Renal cortical epithelial cell (primary cell): ENCODE measurements at places on chromosomes 2 and 18.

DNA sequence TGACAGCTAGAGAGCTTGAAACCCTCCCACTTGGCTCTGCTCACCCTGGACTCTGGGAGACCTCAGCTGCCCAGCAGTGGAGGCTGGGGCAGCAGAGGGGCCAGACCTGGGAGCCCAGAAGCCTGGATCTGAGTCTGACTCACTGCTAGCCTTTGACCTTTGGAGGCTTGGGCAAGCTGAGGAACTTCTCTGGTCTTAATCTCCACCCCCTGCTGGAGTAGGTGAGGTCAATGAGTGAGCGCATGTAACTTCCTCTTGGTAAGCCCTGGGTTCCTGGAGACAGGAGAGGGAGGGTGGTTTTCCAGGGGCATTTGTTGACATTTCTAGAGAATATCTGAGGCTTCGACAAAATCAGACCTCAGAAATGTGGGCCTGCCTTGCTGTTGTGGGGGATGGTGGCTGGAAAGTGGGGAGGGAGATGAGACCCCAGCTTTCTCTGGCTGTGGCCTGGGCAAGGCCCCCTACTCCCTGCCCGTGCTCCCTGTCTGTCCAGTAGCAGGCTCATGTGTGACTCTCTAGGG, 73.0 kb upstream of the YWHAQ start:
- peak; percentile 99 for DNase-seq

DNA sequence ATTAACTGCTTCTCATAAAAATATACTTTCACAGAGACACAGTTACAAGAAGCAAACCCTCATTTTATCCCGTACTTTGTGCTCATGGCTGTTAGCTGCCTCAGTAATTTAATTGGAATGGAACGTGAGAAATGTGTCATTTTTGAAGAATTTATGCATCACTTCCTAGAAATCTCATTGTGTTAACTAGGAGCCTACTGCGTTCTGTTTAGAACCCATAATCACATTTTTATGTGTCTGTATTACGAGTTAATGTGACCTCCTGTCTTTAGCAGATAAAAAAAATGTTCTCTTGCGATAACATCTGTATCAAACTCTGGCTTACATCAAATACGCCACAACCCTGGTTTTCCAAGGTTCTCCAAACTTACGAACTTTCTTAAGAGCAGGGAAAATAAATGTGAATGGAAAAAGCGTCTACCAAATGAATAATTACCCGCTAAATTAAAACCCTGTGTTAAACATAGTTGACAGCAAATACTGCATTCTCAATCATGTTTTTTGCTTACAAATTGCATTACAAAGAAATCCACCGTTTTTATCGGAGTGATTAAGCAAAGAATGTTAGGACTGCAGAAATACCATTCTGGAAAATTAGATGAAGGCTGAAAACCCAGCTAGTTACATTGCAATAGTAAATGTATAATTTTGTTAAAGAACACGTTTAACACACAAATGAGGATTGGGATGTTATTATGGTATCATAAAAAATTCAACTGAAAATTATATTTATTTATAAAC, 12.1 kb upstream of the GBX2 start:
- peak; percentile 72 for DNase-seq

DNA sequence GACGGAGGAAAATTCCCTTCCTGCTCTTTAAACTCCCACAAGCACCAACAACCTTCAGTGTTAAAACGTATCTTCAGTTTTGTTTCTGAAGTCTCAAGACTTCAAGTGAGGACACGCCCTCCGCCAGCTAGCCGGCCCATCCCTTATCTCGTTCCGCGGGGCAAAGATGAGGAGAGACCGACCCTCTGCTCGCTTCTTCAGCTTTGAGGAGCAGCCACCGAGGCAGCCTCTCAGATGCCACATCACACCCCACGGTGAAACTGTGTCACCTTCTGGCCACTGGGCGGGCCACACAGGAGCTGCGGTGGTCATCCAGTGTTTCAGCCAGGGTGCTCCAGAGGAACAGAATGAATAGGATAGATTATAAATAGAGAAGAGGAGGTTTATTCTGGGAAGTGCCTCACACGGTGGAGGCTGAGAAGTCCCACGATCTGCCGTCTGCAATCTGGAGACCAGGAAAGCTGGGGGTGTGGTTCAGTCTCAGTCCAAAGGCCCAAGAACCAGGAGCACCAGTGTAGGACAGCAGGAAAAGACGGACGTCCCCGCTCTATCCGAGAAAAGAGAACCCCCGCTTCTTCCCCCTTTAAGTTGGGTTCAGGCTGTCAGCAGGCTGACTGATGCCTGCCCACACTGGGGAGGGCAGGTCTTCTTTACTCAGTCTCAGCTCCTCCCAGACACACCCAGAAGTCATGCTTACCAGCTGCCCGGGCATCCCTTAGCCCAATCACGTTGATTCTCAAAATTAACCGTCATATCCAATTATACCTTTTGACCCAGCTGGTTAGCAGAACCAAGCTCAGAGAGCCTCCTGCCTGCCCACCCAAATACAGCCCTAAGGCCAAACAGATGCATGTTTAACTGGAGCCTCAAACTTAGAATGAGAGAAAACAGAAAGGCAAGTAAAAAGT, 399.7 kb upstream of the ID2 start:
- no peak for DNase-seq

DNA sequence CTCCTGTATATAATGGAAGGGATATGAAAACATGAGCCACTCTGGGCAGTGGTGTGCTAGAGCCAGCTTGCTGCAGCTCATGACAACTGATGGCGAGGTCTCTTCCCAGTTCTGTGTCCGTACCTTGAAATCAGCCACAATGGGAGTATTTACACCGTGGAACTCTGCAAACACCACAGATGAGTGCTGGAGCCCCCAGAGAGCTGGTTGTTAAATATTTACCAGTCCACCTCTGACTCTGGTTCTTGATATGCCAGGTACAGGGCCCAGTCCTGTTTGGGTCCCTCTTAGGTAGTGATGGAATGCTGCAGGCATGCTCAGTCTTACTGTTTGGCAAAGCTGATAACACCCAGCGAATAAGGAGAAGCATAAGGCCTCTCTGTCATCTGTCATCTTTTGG, 116.1 kb upstream of the GLI2 start:
- no peak for DNase-seq

DNA sequence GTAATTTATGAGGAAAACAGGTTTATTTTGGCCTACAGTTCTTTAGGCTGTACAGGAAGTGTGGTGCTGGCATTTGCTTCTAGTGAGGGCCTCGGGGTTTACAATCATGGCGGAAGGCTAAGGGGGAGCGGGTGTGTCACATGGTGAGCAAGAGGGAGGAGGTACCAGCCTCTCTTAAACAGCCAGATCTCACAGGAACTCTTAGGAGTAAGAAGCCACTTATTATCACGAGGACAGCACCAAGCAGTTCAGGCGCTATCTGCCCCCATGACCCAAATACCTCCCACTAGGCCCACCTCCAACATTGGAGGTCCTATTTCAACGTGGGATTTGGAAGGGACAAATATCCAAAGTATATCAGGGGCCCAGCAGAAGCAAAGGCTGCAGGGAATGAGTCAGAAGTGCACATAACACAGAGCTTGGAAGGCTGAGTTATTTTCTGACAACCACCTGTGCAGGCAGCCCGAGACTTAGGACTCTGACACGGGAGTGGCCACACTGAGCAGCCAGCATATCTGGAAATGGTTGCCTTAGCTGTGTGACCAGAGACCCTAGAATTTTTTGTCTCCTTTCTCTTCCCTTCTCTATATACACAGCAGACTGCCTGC, 170.9 kb downstream of the PRPF40A start:
- DNase-seq: peak; percentile 47

GRCh38 chr2:193272011-193272410, 1077.3 kb upstream of the TMEFF2 start:
- no peak for DNase-seq

DNA sequence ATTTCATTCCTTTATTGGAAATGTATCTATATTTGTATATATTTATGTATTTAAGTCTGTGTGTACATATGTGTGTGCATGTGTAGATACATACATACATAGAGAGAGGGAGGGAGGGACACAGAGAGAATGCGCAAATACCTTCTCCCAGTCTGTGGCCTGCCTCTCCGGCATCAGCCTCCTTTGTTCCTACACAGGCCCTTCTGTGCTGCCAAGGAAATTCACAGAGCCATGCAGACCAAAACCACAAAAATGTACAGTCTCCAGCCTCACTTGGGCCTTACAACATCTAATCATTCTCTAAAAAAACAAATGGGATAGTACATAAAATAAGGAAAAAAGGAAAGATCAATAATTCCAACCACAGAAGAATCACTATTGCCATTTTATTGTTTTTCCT, 8.8 kb upstream of the CRACDL start:
- DNase-seq: peak; percentile 78

DNA sequence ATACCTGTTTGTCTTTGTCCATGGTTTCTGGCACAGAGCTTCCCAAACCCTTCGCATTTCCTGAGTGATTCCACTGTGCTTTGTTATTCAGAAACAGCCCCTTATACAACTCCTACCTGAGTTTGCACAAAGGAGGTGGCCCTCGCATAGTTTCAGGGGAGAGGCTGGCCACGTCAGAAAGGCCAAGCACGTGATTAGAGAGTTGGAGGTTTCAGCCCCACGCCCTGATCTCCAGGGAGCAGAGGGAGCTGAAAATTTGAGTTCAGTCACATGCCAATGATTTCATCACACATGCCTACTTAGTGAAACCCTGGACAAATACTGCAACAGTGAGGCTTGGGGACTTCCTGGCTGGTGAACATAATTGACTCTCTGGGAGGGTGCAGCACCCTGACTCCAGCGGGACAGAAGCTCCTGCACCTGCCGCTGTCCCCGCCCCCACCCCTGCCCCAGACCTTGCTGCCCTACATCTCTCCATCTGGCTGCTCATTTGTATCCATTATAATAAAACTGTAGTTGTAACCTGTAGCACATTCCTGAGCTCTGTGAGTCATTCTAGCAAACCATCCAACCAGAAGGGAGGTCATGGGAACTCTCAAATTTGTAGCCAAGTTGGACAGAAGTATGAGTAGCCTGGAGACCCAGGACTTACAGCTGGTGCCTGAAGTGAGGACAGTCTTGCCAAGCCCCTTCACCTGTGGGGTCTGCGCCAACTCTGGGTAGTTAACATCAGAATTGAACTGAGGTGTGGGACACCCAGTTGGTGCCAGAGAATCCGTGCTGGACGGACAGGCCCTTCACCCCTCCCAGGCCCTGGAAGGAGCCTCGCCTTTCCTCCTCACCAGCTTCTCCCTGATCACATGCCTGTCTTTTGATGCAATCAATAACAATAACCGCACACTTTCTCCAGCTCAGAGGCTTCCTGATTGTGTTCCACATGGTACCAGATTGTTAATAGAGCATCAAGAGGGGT, 224.3 kb downstream of the ANAPC1 start:
- DNase-seq: peak; percentile 99

- DNase-seq: no peak
Observed at GRCh38 chr18:44495151-44495550, 185.5 kb upstream of the SETBP1 start.

- DNase-seq: no peak
Observed at GRCh38 chr2:40289771-40290404, 162.0 kb downstream of the SLC8A1 start.

GRCh38 chr18:7147399-7147798, 29.8 kb upstream of the LAMA1 start:
- no peak for DNase-seq

- peak; percentile 59 for DNase-seq
Observed at GRCh38 chr2:11701206-11701605, 31.2 kb upstream of the NTSR2 start.

DNA sequence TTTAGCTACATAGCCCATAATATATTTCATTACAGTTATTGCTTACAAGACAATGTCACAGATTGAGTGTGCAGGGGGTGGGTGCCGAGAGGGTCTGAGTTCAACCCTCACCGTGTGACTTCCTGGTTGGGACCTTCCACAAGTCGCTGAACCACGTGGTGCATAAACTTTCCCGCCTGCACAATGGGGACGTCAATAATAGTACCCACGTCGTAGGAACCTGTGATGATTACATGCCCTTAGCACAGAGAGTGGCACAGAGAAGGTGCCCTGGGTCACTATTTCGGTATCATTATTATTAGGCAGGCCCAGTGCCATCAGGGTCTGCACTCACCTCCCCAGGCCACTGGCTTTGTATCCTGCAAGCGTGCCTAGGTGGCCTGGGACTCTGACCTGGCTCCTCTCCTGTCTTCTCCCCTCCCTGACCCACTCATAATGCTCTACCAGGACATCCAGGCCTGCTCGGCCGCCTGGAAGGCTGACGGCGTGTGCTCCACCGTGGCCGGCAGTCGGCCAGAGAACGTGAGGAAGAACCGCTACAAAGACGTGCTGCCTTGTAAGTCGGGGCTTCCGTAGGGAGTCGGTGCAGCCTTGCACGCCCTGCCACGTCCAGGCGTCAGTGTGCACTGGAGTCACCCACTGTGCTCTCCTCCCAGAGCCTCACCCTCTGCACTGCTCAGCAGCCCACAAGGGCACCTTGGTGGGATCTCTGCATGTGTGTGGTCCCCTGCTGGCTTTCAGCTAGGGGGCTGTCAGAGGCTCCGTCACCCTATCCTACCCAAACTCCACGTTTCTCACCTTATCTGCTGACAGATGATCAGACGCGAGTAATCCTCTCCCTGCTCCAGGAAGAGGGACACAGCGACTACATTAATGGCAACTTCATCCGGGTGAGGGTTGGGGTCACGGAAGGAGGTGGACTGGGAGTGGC, 2.8 kb downstream of the PTPN18 start:
- no peak for DNase-seq

GRCh38 chr2:37891846-37892435, 33.1 kb upstream of the RMDN2 start:
- DNase-seq: no peak

DNA sequence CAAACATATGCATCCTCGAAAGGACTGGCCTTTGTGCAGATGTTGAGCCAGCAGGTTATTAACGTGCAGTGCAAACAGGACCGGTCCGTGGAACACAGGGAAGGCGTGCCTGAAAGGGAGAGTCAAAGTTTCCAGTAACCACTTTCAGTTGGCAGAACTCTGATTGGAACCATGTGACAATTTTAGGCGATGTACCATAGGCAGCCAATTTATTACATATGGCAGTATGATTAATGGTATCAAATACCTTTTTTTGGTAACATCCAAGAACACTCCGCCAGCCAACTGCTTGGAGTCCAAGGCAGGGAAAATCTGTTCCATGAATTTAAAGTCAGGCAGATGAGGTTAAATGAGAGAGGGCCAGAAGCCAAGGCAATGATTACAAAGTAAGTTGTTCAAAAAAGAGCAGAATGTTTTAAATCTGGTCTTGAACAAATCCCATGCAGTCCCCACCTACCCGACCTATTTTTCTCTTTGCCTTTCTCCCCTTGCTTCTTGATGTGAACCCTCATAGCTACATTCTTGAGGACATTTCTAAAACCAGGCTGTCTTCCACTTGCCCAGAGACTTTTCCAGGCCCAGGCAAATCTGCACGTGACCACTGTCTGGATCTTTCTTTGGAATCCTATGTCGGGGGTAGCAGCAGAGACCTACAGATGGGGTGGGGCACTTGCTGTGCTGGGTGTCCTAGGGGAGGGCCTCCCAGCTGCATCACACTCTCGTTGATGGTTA, 351.7 kb downstream of the HRH4 start:
- no peak for DNase-seq

GRCh38 chr2:148764815-148765214, 110.2 kb upstream of the KIF5C start:
- DNase-seq: no peak
